ENCODE measurements at places on chromosomes 7 and 10.

DNA sequence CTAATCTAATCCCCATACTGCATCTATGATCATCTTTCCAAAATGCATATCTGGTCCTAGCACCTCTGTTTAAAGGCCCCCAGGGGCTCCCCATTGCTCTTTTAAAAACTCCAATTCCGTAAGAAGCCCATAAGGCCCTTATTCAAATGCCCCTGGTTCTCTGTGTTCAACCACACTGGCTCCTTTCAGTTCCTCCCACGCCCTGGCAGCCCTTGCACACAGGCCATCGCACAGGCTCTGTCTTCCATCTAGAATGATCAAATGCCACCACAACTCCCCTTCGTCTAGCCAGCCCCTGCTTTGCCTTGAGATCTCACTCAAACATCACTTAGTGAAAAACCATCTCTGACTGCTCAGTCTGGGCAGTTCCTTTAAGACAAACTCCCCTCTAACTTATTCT lies 112.9 kb upstream of the LYZL2 start:
- DNase-seq = no peak

DNA sequence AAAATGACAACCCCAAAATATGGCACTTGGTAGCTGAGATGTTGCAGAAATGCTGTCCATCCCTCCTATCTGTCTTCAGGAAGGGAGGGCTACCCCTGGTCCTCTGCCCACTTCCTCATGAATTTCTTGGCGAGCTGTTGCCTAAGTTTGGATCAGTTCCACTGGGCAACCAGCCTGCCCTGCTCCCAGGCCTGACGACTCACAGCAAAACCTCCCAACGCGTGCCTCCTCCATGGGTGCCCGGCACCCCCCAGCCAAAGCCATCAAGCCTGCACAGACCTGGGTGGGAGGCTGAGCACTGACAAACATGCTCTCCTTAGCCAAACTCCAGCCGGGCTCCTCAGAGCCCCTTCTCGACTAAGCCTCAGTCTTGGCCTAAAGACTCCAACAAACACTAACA lies 8.9 kb downstream of the VSTM4 start:
- peak; percentile 42 for DNase-seq

DNA sequence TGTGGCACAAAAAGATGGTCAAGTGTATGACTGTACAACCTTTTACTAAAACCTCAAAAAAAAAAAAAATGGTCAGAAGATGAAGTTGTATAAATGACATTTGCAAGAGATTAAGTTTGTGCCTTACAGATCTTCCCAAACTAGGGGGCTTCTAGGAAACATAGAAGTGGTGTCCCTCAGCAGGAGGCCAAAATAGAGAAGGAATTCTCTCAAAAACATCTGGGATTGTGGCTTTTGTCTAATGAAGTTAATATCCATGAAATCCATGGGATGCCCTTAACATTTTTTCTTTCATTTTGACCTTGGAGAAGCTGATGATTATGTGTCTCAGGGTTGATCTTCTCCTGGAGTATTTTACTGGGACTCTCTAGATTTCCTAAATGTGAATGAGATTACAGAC lies 62.2 kb downstream of the CASD1 start:
- no peak for DNase-seq

GRCh38 chr10:31395695-31396094 lies 76.7 kb downstream of the ZEB1 start:
- DNase-seq = peak; percentile 24

GRCh38 chr7:115933471-115933870 lies 97.1 kb downstream of the TFEC start:
- peak; percentile 72 for DNase-seq

- DNase-seq = no peak
Measured at GRCh38 chr10:72316748-72317435, 37.8 kb downstream of the DNAJB12 start.

- DNase-seq = peak; percentile 90
Measured at GRCh38 chr7:129864042-129864441, 88.7 kb downstream of the UBE2H start.

DNA sequence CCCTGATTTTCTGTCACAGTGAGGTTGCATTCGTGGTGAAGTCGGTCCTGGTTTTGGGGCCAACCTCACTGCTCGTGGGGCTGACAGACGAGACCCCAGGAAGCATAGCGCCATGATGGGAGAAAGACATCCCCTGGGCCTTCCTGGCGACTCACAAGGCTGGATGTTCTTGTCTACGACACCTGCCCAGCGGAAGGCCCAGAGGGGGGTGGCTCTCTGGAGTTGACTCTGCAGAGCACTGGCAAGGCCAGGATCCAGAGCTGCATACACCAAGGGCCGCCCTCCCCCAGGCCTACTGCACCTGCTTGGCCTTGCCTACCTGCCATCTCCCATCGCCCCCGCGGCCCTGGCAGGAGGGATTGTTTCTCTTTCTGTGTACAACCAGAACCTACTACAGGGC lies 608.9 kb downstream of the PTPRN2 start:
- DNase-seq = no peak

GRCh38 chr10:22927661-22928403 lies at the start of gene ARMC3:
ARMC3 (plus strand) TSS chr10:22928053; CDS start chr10:22931997, 3,944 bp downstream.
- no peak for DNase-seq

- no peak for DNase-seq
Measured at GRCh38 chr10:120788771-120789170, 62.4 kb upstream of the WDR11 start.

DNA sequence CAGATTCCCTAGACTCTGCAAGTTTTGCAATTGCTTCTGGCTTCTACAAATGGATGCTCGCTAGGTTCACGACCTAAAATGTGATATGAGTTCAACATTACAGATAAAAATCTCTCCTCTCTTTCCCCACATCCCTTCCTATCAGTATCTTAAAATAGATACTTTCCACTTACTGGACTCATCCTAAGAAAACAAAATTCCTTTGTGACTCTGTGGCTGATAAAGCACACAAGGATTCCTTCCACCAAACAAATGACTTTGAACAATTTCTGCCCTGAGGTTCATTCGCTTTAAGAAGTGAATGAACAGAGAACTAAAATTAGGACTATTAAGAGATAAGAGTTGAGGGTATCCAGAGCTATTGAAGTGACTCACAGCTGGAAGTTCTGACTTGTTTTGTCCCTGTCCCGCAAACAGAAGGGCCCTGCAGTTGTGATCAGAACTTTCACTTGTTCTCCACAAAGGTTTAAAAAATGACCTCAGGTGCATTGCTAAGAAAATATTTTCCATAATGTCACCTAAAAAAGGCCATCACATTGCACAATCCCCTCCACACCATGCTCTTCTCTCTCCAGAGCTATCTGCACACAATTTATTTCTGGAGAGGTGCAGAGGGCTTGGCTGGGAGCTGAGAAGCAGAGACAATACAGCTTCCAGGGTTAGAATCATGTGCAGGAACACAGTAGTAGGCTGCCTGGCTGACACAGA lies 96.1 kb downstream of the PIP4K2A start:
- no peak for DNase-seq

Measured in fibroblast of gingiva (primary cell).